ENCODE measurements at places on chromosomes 12 and 14. TPM values are rescaled to one million over a fixed set of nuclear protein-coding genes. Genes with fewer than 3 reads are reported as not detected.

The KRT86 gene
- not detected for total RNA-seq

The HSP90AA1 gene
- 375 TPM for total RNA-seq

The TEX52 gene
- total RNA-seq: not detected

The PTCSC3 gene
- not detected for total RNA-seq

The SERPINA9 gene
- total RNA-seq: not detected

All from epithelial cell of alveolus of lung (primary cell).